GM13976 (cell line): ENCODE measurements at places on chromosomes 11 and 22.
A peak's percentile ranks its signal among the peaks of the same experiment; 100 is the strongest.

DNA sequence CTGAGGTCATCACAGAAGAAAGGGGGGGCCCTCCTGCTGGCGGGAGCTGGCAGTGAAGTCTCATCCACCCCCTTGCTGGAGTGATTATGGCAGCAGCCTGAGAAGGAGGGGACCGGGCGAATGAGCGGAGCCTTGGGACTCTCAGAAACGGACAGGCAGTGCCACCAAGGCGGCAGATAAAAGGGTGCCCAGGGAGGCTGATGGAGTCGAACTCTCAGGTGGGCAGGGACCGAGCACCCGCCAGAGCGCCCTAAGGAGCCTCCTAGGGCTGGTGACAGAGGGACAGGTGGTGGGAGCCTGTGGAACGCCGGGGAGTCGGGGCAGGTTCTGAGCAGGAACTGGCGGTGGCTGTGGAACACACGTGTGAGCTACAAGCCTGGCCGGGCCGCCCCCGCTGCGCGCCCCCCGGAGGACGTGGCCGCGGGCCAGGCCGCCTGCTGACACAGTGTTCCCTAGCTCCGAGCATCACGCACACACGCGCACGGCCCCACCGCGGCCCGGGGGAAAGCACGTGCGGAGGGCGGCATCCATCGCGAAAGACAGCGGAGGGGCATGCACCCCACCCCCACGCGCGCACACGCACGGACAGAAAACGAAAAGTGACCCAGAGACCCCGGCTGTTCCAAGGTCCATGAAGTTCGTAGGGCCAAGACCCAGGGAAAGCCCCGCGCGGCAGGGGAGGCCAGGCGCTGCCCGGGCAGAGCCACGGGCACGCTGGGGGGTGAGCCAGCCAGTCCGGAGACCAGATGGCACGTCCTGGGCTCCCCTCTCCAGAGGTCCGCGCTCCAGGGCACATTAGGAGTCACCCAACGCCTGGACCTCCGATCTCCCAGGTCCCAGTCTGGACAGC is 1.0 kb downstream of the VWCE start:
- DNase-seq = peak; percentile 80

DNA sequence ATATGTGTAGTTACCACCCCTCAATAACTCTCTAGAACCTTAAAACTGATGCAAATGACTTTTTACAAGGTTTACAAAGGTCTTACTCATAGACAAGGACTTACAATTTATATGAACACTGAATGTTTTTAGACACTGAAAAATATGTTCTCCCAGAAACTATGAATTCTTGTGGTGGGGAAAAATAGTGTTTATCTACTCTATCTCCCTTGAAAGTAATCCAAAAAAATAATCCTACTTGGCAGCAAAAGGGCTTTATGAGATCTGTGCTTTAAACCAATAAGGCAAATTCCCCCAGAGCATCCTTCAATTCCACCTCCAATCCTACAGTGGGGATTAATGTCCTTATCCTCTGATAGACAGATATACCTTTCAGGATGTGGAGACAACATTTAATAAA is 1984.1 kb upstream of the RAG2 start:
- no peak for DNase-seq

DNA sequence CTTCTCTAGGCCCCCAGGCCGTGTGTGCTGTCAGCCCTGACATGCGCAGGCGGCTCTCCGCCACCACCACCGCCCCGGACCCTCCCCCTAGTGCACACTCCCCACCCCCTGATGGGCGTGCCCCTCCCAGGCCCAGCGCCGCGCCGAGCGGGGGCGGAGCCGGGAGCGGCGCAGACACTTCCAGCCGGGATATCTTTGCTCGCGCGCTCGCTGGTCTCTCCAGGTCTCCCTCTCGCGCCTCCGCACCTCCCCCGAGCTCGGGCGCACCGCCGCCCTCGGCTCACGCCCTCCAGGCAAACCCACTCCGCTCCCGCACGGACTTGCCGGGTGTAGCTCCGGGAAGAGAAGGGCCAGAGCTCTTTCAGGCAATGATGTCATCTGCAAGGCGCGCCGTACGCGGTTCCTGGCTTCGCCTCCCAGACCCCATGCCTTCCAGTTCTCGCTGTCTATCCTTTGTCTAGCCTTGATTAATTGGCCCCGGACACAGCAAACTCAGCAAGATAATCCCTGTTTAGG is at the start of gene SCN3B:
TSS of gene SCN3B (minus strand) at position 59 of the 516 bp plus-strand sequence. CDS start 823 bp downstream, outside the sequence.
- DNase-seq = peak; percentile 73

GRCh38 chr11:94241896-94242295 is 62.5 kb upstream of the IZUMO1R start:
- no peak for DNase-seq

DNA sequence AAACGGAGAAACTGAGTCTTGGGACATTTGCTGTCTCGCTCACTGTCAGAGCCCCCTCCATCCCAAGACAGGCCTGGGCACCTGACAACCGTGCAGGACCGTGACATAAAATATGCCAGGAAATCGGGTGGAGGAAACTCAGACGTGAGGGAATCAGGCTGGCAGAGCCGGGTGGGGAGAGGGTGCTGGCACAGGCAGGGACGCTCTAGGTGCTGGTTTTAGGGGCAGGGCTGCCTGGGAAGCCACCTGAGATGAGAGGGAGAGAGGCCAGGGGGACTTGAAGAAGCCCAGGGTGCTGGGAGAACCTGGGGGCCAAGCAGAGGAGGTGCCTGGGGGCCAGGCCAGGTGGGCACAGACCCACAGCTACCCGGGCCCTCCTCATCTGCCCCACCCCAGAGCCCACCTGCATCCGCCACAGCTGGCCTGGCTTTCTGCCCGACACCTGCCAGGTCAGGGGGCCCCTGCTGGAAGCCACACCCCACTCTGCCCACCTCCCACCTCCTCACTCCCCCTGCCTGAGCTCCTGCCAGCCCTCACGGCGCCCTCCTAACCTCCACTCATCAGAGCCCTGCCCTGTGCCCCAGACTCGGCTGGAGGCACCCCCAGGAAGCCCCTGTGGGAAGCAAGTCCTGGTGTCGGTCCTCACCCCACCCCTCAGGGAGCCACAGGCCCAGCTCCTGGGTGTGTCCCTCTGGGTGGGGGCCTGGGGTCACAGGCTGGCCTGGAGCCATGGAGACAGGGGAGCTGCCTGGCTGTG is 27.3 kb upstream of the MUC5AC start:
- no peak for DNase-seq

GRCh38 chr11:35313066-35313759 is 106.1 kb downstream of the SLC1A2 start:
- peak; percentile 74 for DNase-seq

DNA sequence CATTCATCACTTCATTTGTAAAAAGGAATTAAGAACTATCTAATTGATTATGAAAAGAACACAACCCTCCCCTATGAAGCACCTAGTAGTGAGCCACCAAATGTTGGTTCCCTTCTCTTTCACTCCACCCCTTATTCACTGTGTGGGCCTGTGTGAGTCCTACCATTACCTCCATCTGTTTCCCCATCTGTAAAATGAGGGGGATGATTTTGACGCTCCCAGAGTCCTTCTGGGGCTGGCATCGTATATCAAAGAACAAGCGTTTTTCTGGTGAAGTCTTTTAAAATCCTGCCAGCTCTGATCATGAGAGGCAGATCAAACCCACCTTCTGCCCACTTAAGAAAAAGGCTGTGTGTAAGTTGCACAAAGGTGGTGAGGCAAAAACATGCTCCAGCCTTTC is 96.6 kb upstream of the SEZ6L start:
- DNase-seq = no peak

- no peak for DNase-seq
Observed at GRCh38 chr11:27926981-27927481, 180.9 kb downstream of the KIF18A start.

DNA sequence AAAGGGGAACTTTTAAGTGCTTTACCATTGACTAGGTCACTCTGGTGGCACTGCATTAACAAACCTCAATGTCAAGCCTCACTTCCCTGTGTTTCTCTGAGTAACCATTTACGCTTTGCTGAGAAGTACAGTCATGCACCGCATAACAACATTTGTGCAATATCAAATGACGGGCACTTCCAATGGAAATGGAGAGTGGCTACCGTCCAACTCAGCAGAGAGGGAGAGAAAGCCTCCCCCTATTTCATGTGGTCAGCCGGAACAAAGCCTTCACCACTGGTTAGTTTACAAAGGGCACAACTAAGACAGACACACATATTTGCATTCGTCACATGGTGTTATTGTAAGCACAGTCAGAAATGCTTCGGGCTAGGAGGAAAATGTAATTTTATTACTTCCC is 117.3 kb downstream of the RASSF10 start:
- no peak for DNase-seq

GRCh38 chr22:36781656-36782627 is 6.0 kb upstream of the IFT27 start:
- peak; percentile 91 for DNase-seq

DNA sequence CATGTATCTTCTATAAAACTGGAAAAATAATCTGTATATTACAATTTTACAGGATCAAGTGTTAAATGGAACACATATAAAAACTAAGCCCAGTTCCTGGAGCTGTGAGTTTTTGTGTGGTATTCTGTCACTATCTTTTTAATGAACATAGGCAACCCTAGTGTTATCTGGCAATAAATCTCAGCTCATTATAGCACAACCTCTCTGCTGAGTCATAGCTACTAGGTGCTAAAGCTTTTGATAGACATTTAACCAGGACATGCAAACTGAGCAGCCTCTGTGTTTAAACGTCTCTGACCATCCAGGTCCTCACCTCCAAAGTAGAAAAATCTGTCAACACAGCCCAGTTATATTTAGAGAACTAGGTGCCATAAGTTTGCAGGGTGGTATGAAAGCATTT is 91.0 kb upstream of the CARD18 start:
- DNase-seq = no peak

GRCh38 chr11:65262776-65263175 is 1.0 kb downstream of the POLA2 start:
- no peak for DNase-seq

- no peak for DNase-seq
Observed at GRCh38 chr11:129657866-129658525, 157.7 kb upstream of the TMEM45B start.

GRCh38 chr11:45939836-45940235 is 17.4 kb downstream of the LARGE2 start:
- no peak for DNase-seq

- peak; percentile 56 for DNase-seq
Observed at GRCh38 chr11:86818462-86819192, 18.3 kb downstream of the PRSS23 start.

GRCh38 chr11:42595876-42596275 is 715.9 kb upstream of the API5 start:
- no peak for DNase-seq

- no peak for DNase-seq
Observed at GRCh38 chr22:45470871-45471270, 31.8 kb upstream of the FBLN1 start.

DNA sequence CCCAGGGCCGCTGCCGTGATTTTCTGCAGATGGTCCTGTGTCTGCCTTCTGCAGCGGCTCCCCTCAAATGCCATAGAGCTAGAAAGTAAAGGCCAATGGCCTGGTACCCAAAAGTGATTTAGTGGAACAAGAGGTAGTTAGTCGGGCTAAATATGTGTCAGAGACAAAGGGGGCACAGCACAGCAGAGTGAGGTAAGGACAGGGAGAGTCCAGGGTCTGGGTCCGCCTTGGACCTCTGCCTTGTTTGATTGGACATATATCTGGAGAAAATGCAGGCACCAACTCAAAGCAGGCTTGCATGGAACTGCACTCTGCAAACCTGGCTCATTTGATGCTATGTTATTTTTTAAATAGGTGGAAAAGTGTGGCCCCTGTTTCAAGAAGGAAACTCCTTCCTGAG is 249.6 kb upstream of the B3GAT1 start:
- no peak for DNase-seq

- no peak for DNase-seq
Observed at GRCh38 chr11:132177106-132177505, 806.7 kb downstream of the NTM start.

DNA sequence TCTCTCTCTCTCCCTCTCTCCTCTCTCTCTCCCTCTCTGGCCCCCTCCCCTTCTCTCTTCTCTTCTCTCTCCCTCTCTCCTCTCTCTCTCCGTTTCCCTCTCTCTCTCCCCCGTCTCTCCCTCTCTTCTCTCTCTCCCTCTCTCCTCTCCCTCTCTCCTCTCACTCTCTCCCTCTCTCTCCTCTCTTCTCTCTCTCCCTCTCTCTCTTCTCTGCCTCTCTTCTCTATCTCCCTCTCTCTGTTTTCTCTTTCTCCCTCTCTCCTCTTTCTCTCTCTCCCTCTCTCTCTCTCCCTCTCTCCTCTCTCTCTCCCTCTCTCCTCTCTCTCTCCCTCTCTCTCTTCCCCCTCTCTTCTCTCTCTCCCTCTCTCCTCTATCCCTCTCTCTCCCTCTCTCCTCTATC is 98.3 kb upstream of the FGF3 start:
- DNase-seq = no peak

- DNase-seq = no peak
Observed at GRCh38 chr11:68324695-68325094, 12.3 kb downstream of the LRP5 start.

GRCh38 chr11:95996621-95997235 is 72.8 kb upstream of the MTMR2 start:
- DNase-seq = no peak

GRCh38 chr11:38900211-38900610 is 2302.2 kb upstream of the RAG2 start:
- no peak for DNase-seq

GRCh38 chr11:66604155-66604554 is 11.2 kb downstream of the CCS start:
- no peak for DNase-seq

- no peak for DNase-seq
Observed at GRCh38 chr11:131464461-131464860, 94.0 kb downstream of the NTM start.

- DNase-seq = no peak
Observed at GRCh38 chr11:129652835-129653234, 162.8 kb upstream of the TMEM45B start.

DNA sequence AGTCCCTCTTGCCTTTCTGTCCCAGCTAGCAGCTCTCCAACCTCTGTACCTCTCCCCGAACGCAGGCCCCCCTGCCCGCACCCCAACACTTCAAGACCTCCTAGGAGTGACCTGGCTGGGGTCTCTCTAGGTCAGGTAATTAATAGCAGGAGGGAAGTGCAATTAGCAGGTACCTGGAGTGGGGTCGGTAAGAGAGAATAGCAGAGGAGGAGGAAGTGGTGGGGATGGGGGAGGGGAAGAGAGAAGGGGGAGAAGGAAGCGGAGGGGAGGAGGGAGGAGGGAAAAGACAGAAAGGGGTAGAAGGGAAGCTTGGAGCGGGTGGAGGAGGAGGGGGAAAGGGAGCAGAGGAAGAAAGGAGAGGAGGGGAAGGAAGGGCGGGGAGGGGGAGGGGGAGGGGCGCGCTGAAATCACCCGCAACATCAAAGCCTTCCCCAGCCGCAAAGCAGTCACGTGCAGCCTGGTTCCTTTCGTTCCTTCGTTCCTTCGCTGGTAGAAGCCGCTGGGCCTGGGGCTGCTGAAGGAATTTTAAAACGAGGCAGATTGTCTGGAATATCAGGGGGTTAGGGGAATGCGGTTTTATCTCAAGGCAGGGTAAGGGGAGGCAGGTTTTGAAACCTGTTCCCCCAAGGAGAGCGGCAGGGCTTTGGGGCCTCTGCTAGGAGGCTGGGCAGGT is 29.3 kb upstream of the TCF20 start:
- no peak for DNase-seq

DNA sequence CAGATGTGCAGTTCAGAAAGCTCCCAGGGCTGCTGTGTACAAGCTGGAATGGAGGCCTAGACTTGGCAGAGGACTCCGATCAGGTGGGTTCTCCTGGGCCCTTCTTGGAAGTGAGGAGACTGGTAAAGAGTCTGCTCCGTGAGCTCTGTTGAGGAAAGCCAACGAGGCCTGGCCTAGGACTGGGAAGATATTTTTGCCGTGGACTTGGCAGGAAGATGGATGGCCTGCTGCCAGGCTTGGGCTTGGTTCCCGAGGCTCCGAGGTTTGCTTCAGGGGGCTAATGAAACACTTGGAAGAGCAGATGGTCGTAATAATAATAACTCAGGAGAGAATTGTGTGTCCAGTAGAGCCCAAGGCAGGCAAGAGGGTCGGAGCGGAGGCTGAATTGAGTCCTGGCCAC is 3.9 kb downstream of the GALR3 start:
- DNase-seq = no peak
